A549 treated with CORT108297 at 1 μM for 4 hours (cell line): ENCODE measurements at places on chromosomes 2 and 18. TPM values are rescaled to one million over a fixed set of nuclear protein-coding genes. Genes with fewer than 3 reads are reported as not detected.

CTAGE1 gene
- total RNA-seq, result 0.05 TPM in 1 of 5 replicates, not detected in the others

GCA gene
- 5.4 to 7.0 TPM (median 5.9 TPM) in 5 replicates for total RNA-seq

SLC16A14 gene
- total RNA-seq, result 0.58 to 1.3 TPM (median 1.2 TPM) in 5 replicates

TMEM178A gene
- 0.13 to 0.17 TPM (median 0.16 TPM) in 5 replicates for total RNA-seq

KIAA2012 gene
- not detected in 5 replicates for total RNA-seq

CLIP4 gene
- 23.3 to 28.3 TPM (median 25.5 TPM) in 5 replicates for total RNA-seq

GATA6 gene
- total RNA-seq, result 1.8 to 2.6 TPM (median 2.4 TPM) in 5 replicates

IL36G gene
- total RNA-seq, result not detected in 5 replicates

C2orf49 gene
- total RNA-seq, result 12.5 to 15.4 TPM (median 13.9 TPM) in 5 replicates

SPC25 gene
- 15.7 to 21.5 TPM (median 20.3 TPM) in 5 replicates for total RNA-seq

IL36A gene
- total RNA-seq, result not detected in 5 replicates

PRKAG3 gene
- not detected in 5 replicates for total RNA-seq

GPR155 gene
- total RNA-seq, result 0.26 to 0.69 TPM (median 0.35 TPM) in 5 replicates

MTHFD2 gene
- total RNA-seq, result 149 to 173 TPM (median 158 TPM) in 5 replicates

TUBB8B gene
- total RNA-seq, result 0.07 TPM in 1 of 5 replicates, not detected in the others

ZNF804A gene
- total RNA-seq, result not detected in 5 replicates

DSC2 gene
- 0.94 to 1.6 TPM (median 1.2 TPM) in 5 replicates for total RNA-seq

THSD7B gene
- total RNA-seq, result not detected in 5 replicates

CTLA4 gene
- total RNA-seq, result not detected in 5 replicates

RETREG2 gene
- 63.1 to 89.7 TPM (median 87.7 TPM) in 5 replicates for total RNA-seq

RAB11FIP5 gene
- 32.2 to 38.0 TPM (median 36.3 TPM) in 5 replicates for total RNA-seq

C2orf66 gene
- total RNA-seq, result 0.06 to 0.13 TPM (median 0.07 TPM) in 3 of 5 replicates, not detected in the others

LRRC30 gene
- not detected in 5 replicates for total RNA-seq

NEU2 gene
- not detected in 5 replicates for total RNA-seq

DNAH6 gene
- 0.01 to 0.19 TPM (median 0.12 TPM) in 5 replicates for total RNA-seq

AGXT gene
- total RNA-seq, result not detected in 5 replicates

TWSG1 gene
- 13.5 to 19.0 TPM (median 16.7 TPM) in 5 replicates for total RNA-seq

STPG4 gene
- 0.05 TPM in 1 of 5 replicates, not detected in the others for total RNA-seq

ACOXL gene
- not detected in 5 replicates for total RNA-seq

FOXD4L1 gene
- total RNA-seq, result 0.20 to 0.67 TPM (median 0.34 TPM) in 5 replicates

PSMA8 gene
- not detected in 5 replicates for total RNA-seq

ZNF396 gene
- total RNA-seq, result 0.52 to 0.90 TPM (median 0.72 TPM) in 5 replicates

DAPL1 gene
- not detected in 5 replicates for total RNA-seq

CD207 gene
- total RNA-seq, result 0.07 TPM in 1 of 5 replicates, not detected in the others

SLC23A3 gene
- 0.47 to 1.0 TPM (median 0.72 TPM) in 5 replicates for total RNA-seq

EFR3B gene
- 12.8 to 15.3 TPM (median 13.5 TPM) in 5 replicates for total RNA-seq

PLEKHH2 gene
- 0.74 to 1.2 TPM (median 1.1 TPM) in 5 replicates for total RNA-seq

KCNK3 gene
- 0.53 to 1.2 TPM (median 1.0 TPM) in 5 replicates for total RNA-seq

PLGLB1 gene
- total RNA-seq, result 0.38 to 1.0 TPM (median 0.80 TPM) in 5 replicates

IL18RAP gene
- 0.11 TPM in 1 of 5 replicates, not detected in the others for total RNA-seq

ANKRD62 gene
- total RNA-seq, result not detected in 5 replicates

GPR55 gene
- not detected in 5 replicates for total RNA-seq

STON1 gene
- 0.35 to 0.49 TPM (median 0.42 TPM) in 5 replicates for total RNA-seq

SANBR gene
- 10.0 to 13.2 TPM (median 13.1 TPM) in 5 replicates for total RNA-seq

CDKL4 gene
- 0.15 TPM in 1 of 5 replicates, not detected in the others for total RNA-seq

CPLX4 gene
- total RNA-seq, result not detected in 5 replicates

STARD6 gene
- total RNA-seq, result 0.15 TPM in 1 of 5 replicates, not detected in the others

RFX8 gene
- not detected in 5 replicates for total RNA-seq

ADGRF3 gene
- total RNA-seq, result 0.07 to 0.25 TPM (median 0.16 TPM) in 5 replicates

MALL gene
- 134 to 158 TPM (median 138 TPM) in 5 replicates for total RNA-seq
